ENCODE measurements at places on chromosomes 5 and 9. TPM values are rescaled to one million over a fixed set of nuclear protein-coding genes. Genes with fewer than 3 reads are reported as not detected.

The SLC1A3 gene
- not detected for total RNA-seq

The GPX8 gene
- total RNA-seq, result not detected

The ANGPTL2 gene
- total RNA-seq, result not detected

The ITGA1 gene
- total RNA-seq, result not detected

The PCDHGA8 gene
- 3.8 TPM for total RNA-seq

The ZNF618 gene
- not detected for total RNA-seq

The ACTBL2 gene
- not detected for total RNA-seq

The FAM221B gene
- total RNA-seq, result not detected

The ADAMTSL1 gene
- total RNA-seq, result not detected

The ORM1 gene
- total RNA-seq, result not detected

The RABGAP1 gene
- 46.6 TPM for total RNA-seq

The IFNA13 gene
- not detected for total RNA-seq

The PCDHB7 gene
- not detected for total RNA-seq

The TMEM215 gene
- total RNA-seq, result not detected

- DNase-seq, result peak; percentile 54
Observed at GRCh38 chr5:31232273-31232888, 38.9 kb downstream of the CDH6 start.

DNA sequence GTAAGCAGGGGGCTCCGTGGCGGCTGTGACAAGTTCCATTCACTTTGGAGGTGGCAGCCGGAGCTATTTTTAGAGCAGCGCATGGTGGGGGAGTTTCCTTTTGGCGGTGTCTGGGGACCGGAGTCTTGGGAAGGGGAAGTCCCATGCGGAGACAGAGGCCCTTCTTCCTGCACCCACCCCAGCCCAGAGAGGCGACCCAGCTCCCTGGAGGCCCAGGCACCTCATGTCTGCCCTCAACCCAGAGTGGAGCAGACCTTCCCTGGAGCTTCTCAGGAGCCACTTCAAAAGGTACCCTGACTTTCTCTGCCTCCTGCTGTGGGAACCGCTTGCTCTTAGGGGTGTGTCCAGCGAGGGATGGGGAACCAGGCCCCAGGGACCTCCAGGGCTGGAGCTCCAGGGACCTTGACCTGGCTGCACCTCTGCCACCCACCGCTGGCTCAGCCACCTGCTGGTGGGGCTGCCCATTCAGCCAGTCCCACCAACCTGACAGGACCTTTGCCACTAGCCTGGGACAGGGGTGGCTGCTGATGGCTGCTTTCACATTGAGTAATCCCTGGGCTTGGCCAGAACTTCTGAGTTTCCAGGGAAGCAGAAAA lies 34.1 kb downstream of the NEK6 start:
- peak; percentile 25 for DNase-seq

- DNase-seq, result no peak
Observed at GRCh38 chr5:129078660-129079059, 15.9 kb upstream of the ISOC1 start.

GRCh38 chr9:91900055-91900796 lies 49.8 kb downstream of the ROR2 start:
- DNase-seq, result no peak

- peak; percentile 64 for DNase-seq
Observed at GRCh38 chr9:21833090-21833801, 30.8 kb downstream of the MTAP start.

- no peak for DNase-seq
Observed at GRCh38 chr9:71692337-71692736, 76.0 kb downstream of the CEMIP2 start.

DNA sequence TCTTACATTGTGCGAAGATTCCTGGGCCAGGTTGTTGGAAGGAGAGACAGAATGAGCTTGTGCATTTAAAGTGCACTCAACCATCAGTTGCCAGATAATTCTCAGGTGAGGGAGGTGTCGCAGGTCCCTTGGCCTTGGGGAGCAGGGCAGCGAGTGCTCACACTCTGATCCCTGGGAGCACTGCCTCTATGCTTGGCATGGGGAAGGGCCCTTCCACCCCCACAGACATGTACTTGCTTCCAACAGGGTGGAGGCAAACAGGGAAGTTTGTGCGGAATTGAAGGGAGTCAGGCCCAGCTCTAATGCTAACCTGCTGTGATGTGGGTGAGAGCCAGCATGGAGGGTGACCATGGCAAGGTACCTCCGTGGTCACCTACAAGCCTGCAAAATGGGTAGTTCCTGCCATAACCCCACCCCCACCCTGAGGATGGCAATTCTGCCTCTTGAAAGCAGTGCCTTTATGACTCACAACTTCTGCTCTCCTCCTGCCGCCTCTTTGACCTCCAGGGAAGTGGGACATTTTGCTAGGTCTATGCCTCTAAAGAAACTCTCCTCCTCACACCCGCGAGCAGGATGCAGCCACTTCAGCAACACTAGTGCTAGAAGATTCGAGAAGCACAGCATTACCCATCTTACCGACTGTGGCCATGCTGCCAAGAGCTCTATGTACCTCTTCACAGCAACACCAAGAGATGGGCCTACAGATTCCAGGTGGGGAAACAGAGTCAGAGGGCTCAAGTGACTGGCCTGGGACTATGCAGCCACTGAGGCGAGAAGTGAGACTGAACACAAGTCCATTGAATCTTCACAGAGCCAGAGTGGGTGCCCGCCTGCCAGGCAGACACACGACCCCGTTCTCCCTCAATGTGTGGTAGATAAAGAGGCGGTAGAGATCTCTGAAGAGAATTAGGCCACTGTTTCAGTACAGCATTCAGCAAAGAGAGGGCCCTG lies 22.1 kb upstream of the SLC25A51 start:
- DNase-seq, result no peak

GRCh38 chr9:72925126-72925789 lies 27.6 kb downstream of the ALDH1A1 start:
- DNase-seq, result no peak

GRCh38 chr5:76660360-76660759 lies 37.2 kb upstream of the F2RL2 start:
- no peak for DNase-seq

DNA sequence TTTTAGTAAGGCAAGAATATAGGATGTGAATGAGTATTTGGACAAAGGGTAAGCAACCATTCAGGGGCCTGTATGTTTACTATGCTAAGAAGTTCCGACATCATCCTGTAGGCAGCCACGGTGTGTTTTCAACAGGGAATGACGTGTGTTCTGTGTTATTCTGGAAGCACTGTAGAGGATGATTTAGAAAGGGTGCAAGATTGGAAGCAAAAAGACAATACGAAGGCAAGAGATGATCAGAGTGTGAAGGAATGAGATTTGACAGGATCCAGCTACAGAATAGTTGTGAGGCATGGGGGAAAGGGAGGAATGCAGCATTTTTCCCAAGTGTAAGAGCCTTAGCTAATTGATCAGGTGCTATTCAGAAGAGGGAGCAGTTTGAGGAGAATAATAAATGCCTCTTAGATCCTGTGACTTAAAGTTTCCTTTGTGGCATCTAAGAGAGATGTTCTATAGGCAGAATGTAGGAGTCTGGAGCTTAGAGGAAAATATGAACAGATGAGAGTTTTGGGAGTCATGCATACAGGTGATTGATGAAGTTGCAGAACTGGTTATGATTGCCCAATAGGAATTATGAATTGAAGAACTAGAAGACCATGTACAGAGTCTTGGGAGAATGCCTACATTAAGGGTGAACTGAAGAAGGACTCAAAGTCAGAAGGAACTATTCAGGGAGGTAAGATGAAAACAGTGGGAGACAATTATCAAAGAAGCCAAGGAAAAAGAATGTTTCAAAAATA lies 2.5 kb downstream of the SMC5 start:
- DNase-seq, result no peak

DNA sequence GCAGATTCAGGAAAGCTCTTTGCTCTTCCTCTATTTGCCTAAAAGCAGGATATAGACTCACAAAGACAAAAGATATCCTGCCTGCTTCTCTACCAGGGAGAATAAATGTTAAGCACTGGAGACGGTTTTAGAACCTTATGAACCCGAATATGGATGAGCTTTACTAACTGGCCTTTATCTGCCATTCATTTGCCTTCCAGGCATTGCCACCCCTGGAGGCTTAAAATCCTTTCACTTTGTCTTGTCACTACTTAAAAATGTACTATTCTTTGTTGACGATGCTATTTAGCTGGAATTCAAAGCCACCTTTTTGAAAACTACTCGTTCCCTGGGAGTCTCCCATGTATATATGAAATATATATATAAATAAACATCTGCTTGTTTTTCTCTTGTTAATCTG lies 23.2 kb upstream of the LVRN start:
- no peak for DNase-seq

GRCh38 chr9:124662561-124662960 lies 108.5 kb downstream of the NR6A1 start:
- no peak for DNase-seq

- no peak for DNase-seq
Observed at GRCh38 chr5:179298181-179298993, 46.9 kb downstream of the ADAMTS2 start.

- no peak for DNase-seq
Observed at GRCh38 chr9:125674981-125675973, 31.7 kb downstream of the MAPKAP1 start.

GRCh38 chr5:136655468-136655867 lies 290.1 kb upstream of the TRPC7 start:
- no peak for DNase-seq

- no peak for DNase-seq
Observed at GRCh38 chr5:160064417-160064810, 54.8 kb downstream of the PWWP2A start.

DNA sequence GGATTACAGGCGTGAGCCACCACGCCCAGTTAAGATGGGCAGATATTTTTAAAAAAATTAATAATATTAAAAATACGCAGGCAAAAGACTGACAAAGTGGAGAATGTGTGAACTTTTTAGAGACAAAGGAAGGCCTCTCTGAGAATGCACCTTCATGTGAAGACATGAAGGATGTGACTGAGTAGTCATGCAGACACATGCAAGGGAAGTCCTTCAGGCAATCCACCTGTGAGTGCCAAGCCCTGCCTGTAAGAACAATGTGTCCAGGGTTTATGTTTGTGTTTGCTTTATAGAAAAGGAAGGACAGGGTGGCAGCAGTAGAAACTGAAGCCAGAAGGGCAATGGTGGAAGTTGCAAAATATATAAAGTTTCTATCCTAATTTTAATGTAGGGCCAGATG lies 169.2 kb downstream of the EDIL3 start:
- no peak for DNase-seq

DNA sequence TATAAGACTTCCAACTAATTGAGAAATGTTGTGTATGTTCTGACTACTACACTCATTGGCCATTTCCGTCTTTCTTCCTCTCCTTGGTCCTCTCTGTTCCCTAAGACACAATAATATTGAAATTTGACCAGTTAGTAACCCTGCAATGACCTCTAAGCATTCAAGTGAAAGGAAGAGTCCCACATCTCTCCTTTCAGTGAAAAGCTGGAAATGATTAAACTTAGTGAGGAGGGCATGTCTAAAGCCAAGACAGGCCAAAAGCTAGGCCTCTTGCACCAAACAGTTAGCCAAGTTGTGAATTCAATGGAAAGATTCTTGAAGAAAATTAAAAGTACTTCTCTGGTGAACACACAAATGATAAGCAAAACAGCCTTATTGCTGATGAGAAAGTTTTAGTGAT lies 122.5 kb downstream of the PRR16 start:
- no peak for DNase-seq

- no peak for DNase-seq
Observed at GRCh38 chr5:83657807-83658525, 62.7 kb downstream of the HAPLN1 start.

DNA sequence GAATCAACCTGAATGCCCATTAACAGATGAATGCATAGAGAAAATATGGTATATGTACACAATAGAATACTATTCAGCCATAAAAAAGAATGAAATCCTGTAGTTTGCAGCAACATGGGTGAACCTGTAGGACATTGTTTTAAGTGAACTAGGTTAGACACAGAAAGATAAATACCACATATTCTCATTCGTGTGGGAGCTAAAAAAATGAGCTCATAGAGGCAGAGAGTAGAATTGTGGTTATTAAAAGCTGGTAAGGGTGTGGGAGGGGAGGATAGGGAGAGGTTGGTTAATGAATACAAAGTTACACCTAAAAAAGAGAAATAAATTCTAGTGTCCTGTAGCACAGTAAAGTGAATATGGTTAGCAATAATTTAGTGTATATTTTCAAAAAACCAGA lies 23.5 kb downstream of the PTTG1 start:
- no peak for DNase-seq

DNA sequence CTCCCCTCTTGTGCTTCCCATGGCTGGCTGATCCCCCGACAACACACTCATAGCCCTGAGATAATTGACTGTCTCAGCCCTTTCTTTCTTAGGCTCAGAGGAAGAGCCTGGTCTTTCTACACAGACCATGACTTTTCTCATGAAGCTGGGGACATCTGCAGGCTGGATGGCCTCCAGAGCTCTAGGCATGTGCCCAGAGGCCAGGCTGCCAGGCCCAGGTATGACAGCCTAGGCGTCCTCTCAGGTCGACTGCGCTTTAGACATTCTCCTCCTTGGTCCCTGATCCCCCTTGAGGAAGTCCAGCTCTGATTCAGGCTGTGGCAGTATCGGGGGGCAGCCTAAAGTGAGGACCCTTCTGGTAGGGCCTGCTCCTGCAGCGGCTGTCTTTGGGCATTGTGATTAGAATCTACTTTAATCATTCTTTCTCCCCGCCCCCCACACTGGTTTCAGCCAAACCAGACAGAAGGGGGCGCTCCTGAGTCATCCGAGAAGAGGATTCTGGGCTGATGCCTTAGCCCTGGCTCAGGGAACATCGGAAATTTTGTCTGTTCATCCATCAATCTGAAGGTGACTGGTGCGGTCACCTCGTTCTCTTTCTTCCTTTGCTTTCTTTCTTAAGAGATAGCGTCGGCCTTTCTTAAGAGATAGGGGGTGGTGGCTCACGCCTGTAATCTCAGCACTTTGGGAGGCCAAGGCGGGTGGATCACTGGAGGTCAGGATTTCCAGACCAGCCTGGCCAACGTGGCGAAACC lies 66.5 kb upstream of the HSPA9 start:
- peak; percentile 59 for DNase-seq

GRCh38 chr5:163695830-163696578 lies 190.6 kb downstream of the MAT2B start:
- DNase-seq, result peak; percentile 54

Measured in OCI-LY7 (cell line).